ENCODE measurements at places on chromosomes 2 and 18.

GRCh38 chr2:152861349-152861942, 143.0 kb downstream of the ARL6IP6 start:
- peak; percentile 47 for DNase-seq

DNA sequence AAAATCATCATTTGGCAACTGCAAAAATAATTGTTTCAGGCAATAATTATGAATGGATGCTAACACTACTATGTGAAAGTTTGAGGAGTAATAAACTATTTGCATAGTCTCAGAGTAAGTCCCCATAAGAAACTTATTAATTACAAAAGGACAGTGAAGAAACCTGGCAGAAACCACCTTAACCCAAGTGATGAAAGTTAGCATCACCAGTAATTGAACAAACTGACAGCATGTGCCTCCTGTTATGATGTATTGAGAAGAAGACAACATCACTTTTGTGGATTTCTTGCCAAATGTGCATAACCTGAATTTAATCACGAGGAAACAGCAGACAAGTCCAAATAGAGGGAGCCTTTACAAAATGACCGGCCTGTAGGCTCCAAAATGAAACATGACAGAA, 183.3 kb upstream of the SP5 start:
- DNase-seq: no peak

DNA sequence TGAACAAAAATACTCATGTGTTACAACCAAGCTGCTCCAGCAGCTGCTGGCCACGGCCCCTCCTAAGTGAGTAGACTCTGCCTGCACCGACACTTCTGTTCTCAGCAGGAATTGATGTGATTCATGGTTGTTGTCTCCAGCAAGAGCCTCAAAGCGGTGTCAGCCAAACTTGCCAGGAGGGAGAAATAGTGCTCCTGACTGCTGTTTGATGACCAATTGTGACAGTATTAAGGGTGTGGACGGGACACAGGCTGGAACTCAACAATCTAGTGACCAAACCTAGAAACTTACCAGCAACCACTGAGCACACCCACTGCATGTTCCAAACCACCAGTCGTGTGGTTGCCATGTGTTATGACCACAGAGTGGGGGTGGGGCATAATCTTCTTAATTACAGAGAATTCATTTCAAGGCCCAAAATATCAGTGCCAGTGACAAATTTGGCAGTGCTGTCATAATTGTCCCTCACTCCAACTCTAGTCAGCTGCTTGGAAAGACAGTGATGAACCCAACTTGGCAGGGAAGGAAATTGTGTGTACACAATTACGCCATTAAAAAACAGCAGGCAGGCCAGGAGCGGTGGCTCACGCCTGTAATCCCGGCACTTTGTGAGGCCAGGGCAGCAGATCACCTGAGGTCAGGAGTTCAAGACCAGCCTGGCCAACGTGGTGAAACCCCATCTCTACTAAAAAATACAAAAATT, 30.4 kb downstream of the FBLN7 start:
- DNase-seq: peak; percentile 55

DNA sequence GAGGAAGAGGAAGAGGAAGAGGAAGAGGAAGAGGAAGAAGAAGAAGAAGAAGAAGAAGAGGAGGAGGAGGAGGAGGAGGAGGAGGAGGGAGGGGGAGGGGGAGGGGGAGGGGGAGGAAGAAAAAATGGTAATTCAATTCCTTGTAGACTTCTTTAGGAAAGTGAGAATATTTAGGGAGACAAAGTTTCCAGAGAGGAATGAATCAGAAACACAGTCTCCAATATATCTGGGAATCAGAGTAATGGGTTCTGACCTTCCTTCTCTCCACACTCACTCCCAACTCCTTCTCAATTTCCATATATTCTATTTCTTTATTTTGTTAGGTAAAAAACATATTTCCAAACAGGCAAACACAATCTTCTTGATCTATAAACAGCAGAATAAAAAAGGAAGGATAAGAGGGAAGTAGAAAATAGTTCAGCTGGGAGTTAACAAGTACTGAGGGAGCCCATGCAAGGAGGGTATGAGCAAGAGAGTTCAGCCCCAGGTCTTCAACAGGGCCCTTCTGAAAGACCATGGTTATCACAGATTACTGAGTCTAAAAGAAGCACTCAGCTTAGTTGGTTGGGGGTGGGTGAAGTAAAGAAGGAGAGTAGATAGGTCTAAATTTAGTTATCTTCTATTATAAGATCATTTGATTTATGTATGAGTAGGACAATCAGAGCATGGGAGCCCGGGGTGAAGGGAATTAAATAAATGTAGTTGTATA, 480.8 kb downstream of the NRXN1 start:
- DNase-seq: no peak

DNA sequence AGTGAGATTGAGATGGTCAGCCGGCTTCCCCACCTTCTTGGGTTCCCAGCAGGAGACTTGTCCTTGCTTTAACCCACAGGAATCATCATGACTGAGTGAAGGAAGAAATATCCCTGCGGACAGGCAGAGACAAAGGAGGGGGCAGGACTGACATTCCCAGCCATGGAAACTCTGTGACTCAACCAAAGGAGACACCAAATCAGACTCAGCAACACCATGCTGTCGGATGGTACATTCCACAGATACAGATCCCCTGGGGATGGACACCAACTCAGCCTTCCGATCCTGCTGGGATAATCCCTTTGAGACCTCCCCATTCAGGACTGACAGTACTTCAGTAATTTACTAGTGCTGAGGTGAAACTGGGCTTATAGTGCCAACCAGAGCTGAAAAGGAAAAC, 518.3 kb downstream of the XIRP2 start:
- DNase-seq: peak; percentile 4

DNA sequence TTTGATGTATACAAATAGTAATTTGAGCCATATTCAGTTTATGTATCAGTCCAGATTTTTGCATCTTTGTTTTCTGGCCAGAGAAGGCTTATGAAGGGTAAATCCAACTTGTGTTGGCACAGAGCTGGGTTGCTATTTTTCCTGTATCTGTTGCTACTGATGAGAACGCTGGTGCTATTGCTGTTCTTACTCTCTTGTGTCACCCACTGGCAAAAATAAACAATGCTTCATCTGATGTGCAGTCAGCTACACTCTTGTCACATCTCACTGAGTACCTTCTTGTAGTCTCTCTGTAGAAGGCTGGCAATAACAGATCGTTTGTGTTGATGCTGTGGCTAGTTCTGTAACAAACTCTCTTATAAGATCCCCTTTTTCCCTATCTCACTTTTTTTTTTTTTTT, 323.4 kb downstream of the CDH19 start:
- DNase-seq: no peak

DNA sequence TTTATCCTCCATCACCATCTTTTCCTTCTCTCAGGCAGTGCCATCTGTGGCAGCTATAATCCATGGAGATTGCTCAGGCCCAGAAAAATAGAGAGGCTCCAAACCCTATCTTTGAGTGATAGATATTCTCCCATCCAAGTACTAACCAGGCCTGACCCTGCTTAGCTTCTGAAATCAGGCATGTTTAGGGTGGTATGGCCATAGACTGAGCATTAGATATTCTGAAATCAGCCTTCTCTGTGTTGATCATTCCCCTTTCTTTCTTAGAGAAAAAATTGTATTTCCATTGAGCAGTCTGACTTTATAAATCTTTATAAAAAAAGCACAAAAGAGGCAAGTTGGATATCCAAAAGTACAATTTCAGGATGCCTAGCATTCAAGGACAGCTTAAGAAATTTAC, 131.5 kb upstream of the ACVR2A start:
- DNase-seq: no peak

DNA sequence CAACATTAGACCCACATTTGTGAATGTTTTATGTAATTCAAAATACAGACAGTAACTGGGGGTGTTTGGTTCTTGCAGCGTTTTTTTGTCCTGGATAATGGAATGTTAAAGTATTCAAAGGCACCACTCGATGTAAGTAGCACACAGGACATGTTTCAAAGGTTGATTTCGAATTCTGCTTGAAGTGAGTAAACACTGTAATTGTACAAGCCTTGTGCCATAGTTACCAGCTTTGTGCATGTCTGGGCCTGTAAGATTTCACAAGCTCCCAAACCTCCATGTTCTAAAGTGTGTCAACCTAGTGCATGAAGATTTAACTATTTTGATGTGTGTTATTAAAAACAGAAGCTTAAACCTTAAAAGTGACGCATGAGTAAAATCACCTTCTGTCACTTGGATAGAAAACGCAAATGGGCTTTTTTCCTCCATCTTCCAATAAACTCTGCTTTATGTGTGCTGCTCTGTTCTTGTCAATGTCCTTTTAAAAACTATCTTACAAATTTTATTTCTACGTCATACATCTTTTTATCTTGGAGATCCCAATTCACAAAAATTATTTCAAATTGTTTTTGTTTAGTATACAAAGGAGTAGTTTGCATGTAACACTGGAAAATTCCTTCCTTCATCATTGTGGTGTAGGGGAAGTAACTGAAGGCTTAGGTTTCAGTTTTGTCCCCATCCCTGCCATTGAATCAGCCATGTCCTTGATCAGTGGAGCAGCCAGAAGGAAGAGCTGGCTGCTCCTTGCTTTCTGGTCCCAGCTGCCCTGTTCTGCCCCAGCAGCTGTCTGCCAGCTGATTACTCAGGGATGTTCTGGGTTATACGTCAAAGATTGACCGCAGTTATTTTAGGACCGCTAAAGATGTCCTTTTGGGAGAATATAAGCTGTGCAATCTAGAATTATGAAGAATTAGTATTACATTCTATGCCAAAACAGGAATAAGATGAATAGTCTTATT, 119.2 kb downstream of the PRKRA start:
- peak; percentile 96 for DNase-seq

DNA sequence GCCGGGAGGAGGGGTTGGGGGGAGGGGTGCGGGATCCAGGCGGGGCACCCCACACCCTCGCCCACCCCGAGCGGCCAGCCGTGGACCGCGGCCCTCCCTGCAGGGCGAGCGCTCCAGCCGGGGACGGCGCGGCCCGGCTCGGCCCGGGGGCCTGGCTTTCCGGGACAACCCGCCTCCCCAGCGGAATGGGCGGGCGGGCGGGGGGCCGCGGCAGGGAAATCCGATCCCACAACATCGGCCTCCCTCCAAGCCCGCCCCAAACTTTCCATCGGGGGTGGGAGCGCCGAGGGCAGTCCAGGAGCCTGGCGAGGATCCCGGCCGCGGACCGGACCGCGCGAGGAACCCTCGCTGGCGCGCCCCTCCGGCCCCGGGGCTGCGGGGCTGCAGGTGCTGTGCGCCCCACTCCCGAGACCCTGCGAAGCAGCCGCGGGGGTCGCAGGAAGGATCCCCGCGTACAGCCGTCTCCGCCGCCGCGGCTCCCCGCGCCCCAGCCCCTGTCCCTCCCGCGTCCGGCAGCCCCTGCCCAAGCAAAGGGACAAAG, 529 bp downstream of the SEMA4C start:
- peak; percentile 54 for DNase-seq

GRCh38 chr2:152428800-152429582, 94.0 kb downstream of the FMNL2 start:
- DNase-seq: no peak

GRCh38 chr2:207423886-207424285, 105.9 kb upstream of the CREB1 start:
- DNase-seq: peak; percentile 33

- DNase-seq: no peak
These were observed 350.2 kb upstream of the CHAC2 start for GRCh38 chr2:53417385-53417784.

DNA sequence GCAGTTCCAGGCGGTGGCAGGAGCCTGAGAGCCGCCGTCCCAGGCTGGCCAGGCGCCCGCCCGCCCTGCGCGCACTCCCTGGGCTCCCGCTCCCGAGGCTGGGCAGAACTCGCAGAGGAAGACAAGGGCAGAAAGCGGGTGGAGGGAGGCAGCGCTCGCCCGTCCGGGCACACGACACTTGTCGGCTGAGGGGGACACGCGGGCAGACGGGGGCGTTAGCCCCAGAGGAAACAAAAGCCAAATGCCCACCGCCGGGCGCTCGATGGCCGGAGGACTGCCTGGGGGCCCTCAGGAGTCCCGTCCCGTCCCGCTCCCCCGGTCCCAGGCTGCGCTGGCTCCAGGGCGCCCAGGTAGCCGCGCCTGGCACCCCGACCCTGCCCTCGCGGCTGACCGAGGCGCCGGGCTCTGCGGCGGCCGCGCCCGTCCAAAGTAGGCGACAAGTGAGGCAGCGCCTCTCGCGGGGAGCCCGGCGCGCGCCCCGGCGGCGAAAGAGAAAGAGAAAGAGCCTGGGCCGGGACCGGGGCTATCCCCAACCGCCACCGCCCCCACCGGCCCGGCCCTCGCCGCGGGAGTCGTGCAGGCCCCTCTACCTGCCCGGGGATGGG, 491 bp downstream of the L3MBTL4 start:
- no peak for DNase-seq

- no peak for DNase-seq
These were observed 5.8 kb upstream of the UCN start for GRCh38 chr2:27313882-27314645.

GRCh38 chr2:46850742-46851141, 64.9 kb downstream of the MCFD2 start:
- peak; percentile 84 for DNase-seq

DNA sequence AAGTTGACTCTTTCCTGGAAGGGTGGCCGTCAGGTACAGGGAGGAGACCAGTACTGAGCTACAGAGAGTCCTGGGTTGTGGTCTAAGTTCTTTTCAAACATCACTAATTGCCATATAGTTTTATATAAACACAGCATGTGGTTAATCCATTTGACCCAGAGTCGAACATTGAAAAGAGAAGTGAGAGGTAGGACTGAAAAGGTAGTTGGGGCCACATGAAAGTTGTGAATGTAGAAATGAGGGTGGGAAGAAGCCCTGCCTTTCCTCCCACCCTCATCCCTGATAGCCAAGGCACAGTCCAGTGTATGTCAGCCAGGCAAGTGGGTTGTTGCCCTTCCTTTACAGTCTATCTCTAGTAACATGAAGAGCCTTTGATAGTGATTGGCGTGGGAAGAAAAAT, 4.4 kb downstream of the DDX18 start:
- DNase-seq: no peak

GRCh38 chr2:191296083-191297006, 51.1 kb downstream of the MYO1B start:
- DNase-seq: no peak

DNA sequence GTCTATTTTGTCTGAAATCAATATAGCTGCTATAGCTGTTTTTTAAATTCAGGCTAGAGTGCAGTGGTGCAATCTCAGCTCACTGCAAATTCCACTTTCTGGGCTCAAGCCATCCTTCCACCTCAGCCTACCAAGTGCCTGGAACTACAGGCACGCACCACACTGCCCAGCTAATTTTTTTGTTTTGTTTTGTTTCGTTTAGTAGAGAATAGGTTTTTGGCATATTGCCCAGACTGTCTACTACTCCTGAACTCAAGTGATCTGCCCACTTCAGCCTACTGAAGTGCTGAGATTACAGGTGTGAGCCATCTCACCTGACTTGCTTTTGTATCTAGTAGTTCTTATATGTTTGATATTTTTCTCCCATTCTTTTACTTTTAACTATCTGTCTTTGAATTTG, 259.7 kb downstream of the CDH19 start:
- DNase-seq: peak; percentile 4

DNA sequence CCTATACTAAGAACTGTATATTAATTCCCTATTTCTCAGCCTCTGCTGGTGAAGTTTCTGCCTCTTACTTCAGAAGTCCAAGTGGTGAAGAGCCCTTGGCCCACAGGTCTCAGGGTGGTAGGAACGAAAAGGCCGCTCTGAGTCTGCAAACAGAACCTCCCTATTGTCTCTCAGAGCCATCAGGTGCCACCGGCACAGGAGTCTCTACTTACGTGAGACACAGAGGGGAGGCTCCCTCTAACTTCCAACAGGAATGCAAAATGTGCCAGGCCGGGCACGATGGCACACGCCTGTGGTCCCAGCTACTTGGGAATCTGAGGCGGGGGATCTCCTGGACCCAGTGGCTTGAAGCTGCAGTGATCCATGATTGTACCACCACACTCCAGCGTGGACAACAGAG, 143.0 kb downstream of the TPO start:
- no peak for DNase-seq

Data from epithelial cell of esophagus (primary cell).